ENCODE measurements at places on chromosomes 5 and 9. TPM values are rescaled to one million over a fixed set of nuclear protein-coding genes. Genes with fewer than 3 reads are reported as not detected.

DNA sequence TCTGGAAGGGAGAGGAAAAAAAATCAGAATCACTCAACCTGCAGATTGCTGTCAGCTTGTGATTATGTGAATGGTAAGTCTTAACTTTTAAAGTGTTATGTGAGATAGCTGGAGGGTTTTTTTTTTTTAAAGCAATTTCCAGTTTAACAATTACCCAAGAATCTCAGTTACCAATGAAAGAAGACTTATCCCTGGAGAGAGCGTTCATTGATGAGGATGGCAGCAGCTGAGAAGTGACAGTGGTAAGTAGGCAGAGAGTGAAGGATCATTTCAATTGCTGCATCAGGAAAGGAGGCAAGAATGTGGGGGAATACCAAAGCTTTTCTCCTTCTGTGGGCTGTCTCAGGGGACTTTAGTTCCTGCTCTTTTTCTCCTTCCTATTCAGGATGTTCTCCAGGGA lies 370.2 kb upstream of the C9orf72 start:
- no peaks in the 10 kb centered on the region for H3K4me1 ChIP-seq
- no peaks in the 10 kb centered on the region for H3K27me3 ChIP-seq
- no peaks in the 10 kb centered on the region for H3K36me3 ChIP-seq
- DNase-seq: no peak
- H3K27ac ChIP-seq: no peak overlapping the region
- H3K4me3 ChIP-seq: no peak overlapping the region

GRCh38 chr5:171577042-171577758 lies 157.8 kb downstream of the FGF18 start:
- no peak for DNase-seq
- H3K27ac ChIP-seq: no peak overlapping the region
- H3K4me1 ChIP-seq: no peaks in the 10 kb centered on the region
- no peaks in the 10 kb centered on the region for H3K36me3 ChIP-seq
- H3K4me3 ChIP-seq: no peak overlapping the region
- no peaks in the 10 kb centered on the region for H3K27me3 ChIP-seq

DNA sequence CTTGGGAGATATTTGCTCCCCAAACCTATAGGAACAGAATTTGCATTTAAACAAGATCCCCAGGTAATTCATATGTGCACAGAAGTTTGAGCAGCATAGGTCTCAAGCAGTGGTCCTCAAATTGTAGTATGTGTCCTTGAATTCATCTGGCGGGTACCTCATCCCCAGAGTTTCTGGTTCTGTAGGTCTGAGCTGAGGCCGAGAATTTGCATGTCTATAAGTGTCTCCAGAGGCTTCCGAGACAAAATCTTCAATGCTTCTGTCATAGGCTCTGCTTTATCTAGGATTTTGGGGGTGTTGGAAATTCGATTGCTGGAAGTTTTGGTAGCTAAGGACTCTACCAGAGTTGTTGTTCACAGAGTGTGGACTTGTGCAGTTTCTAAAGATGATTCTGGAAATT lies 38.6 kb downstream of the MAT2B start:
- no peak overlapping the region for H3K4me3 ChIP-seq
- H3K27ac ChIP-seq: no peak overlapping the region
- no peaks in the 10 kb centered on the region for H3K27me3 ChIP-seq

DNA sequence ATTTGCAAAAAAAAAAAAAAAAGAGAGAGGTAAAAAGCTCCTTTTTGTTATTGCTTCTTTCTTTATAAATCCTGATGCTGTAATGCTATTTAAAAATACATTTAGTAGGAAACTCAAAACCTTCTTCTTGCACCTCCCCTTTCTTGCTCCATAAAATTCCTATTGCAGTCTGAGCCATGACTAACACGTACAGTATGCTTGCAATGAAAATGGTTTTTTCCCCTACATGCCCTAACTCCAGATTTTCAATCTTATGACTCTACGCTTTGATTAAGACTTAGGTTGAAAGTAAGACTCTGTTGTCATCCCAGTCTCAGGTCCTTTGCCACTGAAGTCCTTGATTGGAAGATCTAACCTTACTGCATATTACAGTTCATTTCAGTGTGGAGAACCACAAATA lies 23.9 kb downstream of the FGF10 start:
- no peaks in the 10 kb centered on the region for H3K36me3 ChIP-seq
- H3K27ac ChIP-seq: no peak overlapping the region

Gene NPR3
- total RNA-seq: 25.7 TPM

Gene PTPN3
- 16.9 TPM for total RNA-seq

Measured in thoracic aorta (tissue), 2 donors.